Smooth muscle cell of the umbilical artery (primary cell): ENCODE measurements at places on chromosomes 16 and 17. TPM values are rescaled to one million over a fixed set of nuclear protein-coding genes. Genes with fewer than 3 reads are reported as not detected.

TGFB1I1 gene
- total RNA-seq = 47.8 and 74.7 TPM in 2 replicates

KRT39 gene
- not detected in 2 replicates for total RNA-seq

TOX3 gene
- not detected in 2 replicates for total RNA-seq

MRM3 gene
- 13.1 and 17.8 TPM in 2 replicates for total RNA-seq

SDR42E2 gene
- total RNA-seq = not detected in 2 replicates

C17orf107 gene
- total RNA-seq = 6.8 and 7.8 TPM in 2 replicates

ZNF750 gene
- not detected in 2 replicates for total RNA-seq

FBXW10B gene
- total RNA-seq = 0.30 and 0.92 TPM in 2 replicates
